ENCODE measurements at places on chromosomes 1 and 21.

DNA sequence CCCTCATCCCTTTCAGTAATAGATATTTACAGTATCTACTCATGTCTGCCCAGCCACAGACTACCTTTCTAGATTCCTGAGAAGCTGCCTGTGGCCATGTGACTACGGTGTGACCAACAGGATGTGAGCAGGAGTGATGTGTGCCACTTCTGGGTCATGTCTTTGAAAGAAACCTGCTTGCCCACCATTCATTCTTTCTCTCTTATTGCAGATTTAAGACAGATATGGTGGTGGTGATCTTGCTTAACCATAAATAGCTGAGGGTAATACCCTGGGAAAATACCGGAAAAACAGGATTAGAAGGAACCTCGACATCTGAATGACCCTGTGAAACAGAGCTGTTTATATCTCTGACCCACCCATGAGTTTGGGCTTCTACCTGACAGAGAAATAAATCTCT is 41.6 kb upstream of the GUCA2A start:
- DNase-seq: no peak

GRCh38 chr1:17883662-17884395 is 128.7 kb downstream of the ACTL8 start:
- no peak for DNase-seq

DNA sequence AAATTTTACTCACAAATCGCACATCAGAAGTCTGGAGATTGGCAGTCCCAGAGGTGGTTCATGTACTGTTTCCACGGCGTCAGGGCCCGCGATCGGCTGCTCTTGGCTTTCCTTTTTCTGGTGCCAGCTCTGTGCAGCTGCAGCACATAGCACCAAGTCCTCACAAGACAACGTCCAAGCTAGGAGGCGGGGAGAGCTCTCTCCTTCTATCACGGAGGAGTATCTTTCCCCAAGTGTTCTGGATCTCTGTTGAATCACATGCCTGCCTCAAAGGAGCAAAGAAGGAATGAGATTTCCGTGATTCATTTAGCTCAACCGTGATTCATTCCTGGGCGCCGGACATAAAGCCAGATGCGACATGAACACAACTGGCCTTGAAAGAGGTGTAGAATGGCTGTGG is 25.5 kb downstream of the MT1HL1 start:
- no peak for DNase-seq

DNA sequence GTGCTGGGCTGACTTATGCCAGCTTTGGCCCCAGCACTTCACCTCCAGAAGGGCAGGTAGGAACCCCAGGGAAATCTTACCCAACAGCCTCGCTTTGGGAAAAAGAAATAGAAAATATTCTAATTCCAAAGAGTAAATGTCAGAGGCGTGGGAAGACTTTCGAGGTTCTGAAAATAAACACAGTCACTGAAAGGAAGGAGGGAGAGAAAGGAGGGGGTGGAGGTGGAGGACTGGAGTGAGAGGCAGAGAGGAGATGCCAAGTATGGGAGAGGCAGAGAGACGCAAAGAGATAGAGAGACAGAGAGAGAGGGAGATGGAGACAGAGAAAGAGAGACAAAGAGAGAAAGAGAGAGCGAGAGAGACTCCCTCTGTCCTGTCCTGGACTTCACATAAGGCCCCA is 395.0 kb downstream of the PTPRU start:
- no peak for DNase-seq

- no peak for DNase-seq
These were observed 53.6 kb downstream of the RERE start for GRCh38 chr1:8763888-8764287.

DNA sequence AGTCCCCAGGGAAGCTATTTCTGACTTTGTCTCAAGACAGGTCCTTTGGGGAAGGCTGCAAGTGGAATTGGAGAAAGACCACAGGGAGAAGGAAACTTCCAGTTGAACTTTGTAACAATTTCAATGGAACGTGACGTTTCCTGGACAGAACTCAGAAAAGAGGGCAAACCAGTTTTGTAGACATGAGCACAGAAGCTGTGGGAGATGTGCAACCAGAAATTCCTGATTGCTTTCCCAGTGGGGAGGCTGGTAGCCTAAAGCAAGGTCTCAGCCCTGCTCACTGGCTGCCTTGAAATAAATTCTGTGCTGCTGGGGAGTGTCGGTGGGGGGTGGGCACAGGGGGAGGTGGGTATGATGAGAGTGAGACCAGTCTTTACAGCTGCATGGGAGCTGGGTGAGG is 1206.7 kb upstream of the ADGRL2 start:
- no peak for DNase-seq

DNA sequence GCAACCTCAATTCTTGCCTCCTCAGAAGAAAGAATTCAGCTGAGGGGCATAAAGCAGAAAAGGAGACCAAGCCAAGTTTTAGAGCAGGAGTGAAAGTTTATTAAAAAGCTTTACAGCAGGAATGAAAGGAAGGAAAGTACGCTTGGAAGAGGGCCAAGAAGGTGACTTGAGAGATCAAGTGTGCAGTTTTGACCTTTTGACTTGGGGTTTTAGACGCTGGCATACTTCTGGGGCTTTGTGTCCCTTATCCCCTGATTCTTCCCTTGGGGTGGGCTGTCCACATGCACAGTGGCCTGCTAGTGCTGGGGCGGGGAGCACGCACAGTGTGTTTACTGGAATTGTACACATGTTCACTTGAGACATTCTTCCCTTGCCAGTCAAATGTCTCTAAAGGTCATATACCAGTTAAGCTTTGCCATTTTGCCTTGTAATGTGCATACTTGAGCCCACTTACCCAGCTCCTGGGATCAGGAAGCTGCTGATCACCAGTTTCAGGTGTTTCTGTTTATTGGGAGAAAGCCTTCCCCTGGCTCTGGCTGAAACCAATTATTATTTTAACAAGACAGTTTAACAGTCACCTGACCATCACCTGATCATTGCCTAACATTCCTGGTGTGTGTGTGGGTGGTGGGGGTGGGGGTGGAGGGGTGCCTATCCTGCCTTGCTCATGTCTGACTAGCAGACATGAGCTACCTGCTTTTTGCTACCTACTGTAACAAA is 36.2 kb downstream of the UTP25 start:
- DNase-seq: no peak

DNA sequence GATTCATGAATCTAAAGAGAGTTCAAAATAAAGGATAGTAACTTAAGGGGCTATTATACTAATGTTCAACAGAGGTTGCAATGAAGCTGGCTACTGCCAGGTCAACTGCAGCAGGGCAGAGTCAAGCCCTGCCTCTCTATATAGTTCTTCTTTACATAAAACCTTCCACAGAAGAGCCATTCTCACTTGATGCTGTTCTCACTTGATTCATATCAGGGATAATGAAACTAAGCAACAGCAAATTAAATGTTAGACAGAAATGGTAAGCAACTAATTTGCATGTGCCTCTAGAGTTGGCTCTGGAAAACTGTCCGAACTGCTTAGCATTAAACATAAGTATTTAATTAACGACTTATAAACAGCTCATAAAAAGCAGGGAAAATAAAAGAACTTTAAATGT is 17.4 kb downstream of the CCSAP start:
- no peak for DNase-seq

- DNase-seq: no peak
These were observed 49.6 kb upstream of the PSMG1 start for GRCh38 chr21:39232861-39233291.

Data from 8988T (cell line).